ENCODE measurements at places on chromosomes 7 and 10.

DNA sequence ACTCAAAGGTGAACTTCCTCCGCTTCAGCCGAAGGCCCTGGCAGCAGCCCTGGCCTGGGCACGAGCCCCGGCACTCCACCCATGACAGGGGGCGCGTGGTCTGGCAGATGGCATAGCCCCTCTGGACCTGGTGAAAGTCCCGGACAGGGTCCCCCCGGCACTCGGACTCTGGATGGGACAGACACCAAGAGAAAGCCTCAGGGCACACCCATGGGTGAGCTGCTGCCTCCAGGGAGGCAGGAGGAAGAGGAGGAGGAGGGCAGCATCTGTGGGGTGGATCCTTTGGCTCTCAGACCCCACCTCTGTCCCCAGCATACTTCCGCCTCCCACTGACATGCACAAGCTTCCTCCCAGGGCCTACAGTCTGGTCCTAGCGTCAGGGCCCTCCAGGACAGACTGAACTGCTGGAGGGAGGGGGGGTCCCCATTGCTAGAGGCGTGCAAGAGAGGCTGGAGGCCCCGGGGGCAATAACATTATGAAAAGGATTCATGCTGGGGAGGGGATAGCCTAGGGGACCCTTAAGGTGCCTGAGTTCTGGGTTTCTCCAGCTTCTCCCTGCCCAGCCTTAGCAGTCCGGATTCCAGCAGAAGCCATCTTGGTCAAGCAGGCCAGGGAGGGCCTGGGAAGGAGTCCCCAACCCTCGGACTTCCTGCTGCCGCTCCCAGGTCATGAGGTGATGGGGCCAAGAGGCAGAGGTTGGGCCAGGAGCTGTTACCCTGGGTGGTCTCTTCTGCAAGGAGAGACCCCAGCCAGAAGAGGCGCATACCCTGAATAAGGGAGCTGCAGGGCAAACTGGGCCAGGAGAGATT, 169.3 kb downstream of the LCOR start:
- DNase-seq = no peak

DNA sequence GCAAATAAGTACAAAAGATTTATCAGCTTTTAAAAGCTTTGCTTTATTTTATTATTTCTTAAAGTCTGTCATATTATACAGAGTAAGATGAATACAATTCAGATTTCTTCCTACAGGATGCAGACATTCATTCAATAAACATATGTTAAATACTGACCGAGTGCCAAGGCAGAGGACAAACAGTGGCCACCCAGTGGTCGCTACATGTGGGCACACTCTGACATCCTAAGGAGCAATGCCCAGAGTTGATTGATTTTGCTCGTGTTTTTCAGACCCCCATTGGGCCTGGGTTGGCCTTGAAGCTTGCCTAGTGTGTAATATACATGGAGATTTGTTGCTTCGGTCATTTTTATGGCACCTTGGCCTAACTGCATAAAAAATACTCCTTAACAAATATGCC, 201.2 kb downstream of the CCDC3 start:
- no peak for DNase-seq

- no peak for DNase-seq
Measured at GRCh38 chr10:49526619-49527018, 12.3 kb downstream of the ERCC6 start.

DNA sequence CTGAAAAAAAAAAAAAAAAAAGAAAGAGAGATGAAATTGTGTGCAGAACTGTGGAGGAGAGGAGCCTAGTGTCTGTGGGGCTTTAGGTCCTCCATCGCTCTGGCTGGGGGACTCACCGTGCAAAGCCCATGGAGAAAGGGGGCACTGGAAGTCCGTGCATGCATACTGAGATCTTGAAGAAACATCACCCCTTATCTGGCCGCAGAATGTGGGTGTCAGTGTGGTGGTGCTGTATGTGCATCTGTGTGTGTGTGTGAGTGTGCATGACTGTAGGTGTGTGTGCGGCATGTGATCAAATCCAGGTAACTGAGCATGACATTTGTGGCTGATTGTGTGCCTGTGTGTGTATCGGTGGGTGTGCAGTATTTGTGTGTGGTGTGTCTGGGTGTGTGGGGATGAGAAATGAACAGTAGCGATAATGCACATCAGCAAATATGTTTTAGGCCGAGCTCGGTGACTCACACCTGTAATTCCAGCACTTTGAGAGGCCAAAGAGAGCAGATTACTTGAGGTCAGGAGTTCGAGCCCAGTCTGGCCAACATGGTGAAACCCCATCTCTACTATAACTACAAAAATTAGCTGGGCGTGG, 8.8 kb upstream of the CLDN3 start:
- no peak for DNase-seq

DNA sequence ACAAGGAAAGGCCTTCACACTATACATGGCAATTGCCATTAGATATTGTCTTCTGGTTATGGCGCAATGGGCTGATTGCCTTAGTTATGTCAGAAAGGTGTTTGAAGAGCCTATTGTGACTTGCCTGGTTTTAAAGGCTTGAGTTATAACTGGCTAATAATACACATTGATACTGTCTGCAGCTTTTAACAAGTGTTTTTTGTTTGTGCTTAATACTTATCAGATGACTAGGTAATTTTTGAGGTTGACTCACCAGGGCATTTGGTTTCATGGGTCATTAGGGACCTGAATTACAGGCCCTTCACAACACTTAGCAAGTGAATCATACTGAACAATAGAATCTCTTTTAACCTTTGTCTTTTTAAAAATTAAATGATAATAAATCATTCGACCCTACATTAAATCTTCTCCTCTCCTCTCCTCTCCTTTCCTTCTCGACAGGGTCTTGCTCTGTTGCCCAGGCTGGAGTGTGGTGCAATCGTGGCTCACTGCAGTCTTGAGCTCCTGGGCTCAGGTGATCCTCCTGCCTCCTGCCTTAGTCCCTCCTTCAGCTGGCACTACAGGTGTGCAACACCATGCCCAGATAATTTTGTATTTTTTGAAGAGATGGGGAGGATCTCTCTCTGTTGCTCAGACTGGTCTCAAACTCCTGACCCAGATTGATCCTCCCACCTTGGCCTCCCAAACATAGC, 196.3 kb downstream of the JCAD start:
- no peak for DNase-seq

DNA sequence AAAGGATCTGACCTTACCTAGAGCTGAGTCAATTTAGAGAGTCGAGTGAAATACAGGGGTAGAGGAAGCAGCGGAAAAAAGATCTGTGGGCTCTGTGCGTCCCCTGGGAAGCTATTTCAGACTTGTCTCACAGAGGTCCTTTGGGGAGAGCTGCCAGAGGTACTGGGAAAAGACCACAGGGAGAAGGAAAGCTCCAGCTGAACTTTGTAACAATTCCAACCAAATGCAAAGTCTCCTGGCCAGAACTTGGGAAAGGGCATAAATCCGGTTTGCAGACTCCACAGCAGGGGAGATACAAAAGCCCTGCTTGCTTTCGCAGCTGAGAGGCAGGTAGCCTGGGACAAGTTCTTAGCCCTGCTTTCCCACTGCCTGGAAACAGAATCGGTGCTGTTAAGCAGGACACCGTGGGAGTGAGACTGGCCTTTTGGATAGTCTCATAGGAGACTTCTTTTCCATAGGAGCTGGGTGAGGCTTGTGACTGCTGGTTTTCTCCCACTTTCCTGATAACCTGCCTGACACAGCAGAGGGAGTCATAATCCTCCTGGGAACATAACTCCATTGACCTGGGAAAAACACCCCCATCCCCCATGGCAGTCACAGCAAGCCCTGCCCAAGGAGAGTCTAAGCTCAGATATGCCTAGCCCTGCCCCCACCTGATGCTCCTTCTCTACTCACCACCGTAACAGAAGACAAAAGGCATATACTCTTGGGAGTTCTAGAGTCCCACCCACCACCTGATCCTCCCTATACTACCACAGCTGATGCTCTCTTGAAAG, 926.2 kb downstream of the KCNMA1 start:
- no peak for DNase-seq

DNA sequence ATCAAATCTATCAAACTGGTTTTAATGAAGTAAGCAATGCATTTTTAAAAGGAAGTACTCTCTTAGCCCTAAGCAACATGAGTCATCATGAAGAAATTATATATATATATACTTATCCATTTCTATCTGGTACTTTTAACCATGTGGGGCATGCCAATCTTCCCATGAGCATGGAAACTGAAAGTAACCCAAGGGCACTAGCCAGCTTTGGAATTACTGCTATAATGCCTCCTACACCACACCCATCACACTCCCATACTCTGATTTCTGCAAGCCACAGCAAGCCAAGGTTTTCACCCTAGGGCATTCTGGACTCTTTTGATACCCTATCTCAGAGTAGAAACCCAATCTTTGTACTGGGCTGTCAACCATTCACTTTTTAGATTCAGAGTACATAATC, 204.6 kb downstream of the IMMP2L start:
- DNase-seq = no peak

- DNase-seq = no peak
Measured at GRCh38 chr10:43772171-43772570, 123.5 kb upstream of the ZNF32 start.

DNA sequence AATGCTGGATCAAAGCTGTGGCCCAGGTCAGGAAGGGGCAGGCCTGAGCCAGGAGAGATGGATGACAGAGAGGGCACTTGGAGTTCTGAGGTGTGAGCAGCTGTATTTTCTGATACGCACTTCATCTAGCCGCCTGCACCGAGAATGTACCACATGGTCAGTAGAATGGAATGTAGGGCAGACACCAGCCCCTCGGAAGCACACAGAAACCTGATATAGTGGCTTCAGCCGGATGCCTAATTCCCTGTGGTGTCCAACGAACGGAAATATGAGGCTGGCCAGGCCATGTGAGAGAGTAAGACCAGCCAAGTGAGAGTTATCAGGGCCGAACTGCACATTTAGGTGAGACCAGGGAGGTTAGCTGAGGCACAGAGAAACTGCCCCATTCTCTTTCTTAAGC, 46.7 kb upstream of the PLCE1 start:
- no peak for DNase-seq

DNA sequence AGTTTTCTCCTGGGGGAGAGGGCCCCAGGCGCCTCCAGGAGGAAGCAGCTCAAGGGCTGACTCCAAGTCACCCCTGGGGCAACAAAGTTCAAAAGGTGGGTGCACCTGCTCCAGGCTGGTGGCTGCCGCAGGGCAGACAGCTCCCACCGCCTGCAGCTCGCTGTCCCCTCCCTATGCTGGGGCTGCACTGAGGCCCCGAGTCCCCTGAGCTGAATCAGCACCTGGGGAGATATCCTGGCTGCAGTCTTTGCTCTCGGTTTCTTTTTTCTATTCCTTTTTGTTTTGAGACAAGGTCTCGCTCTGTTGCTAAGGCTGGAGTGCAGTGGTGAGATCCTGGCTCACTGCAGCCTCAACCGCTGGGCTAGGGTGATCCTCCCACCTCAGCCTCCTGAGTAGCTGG, 183.4 kb downstream of the DNAJB6 start:
- DNase-seq = no peak

DNA sequence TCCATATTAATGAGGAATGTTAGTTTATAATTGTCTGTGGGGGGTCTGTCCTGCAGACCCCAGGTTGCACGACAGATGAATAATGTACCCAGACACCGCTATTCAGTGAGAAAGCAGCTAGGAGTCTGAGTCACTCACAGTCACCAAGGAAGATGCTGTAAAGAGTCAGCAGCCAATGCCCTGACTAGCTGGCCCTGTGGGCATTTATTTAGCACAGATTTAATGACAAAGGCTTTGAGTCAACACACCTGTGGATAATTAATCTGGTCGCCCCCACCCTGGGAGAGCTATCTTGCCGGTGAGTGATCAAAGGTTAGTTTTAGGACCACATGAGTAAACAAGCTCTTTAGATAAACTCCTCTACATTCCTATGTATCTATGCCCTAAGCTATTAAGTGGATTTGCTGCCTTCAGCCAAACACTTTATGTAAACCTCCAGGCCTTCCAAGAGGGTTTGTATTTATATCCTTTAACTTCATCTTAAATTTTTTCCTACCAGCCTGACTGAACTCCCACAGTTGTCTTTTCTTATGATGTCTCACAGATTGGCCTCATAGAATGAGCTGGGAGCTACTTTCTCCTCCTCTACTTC, 180.0 kb upstream of the ADCY1 start:
- no peak for DNase-seq

GRCh38 chr7:114196517-114196916, 218.1 kb upstream of the FOXP2 start:
- DNase-seq = no peak

DNA sequence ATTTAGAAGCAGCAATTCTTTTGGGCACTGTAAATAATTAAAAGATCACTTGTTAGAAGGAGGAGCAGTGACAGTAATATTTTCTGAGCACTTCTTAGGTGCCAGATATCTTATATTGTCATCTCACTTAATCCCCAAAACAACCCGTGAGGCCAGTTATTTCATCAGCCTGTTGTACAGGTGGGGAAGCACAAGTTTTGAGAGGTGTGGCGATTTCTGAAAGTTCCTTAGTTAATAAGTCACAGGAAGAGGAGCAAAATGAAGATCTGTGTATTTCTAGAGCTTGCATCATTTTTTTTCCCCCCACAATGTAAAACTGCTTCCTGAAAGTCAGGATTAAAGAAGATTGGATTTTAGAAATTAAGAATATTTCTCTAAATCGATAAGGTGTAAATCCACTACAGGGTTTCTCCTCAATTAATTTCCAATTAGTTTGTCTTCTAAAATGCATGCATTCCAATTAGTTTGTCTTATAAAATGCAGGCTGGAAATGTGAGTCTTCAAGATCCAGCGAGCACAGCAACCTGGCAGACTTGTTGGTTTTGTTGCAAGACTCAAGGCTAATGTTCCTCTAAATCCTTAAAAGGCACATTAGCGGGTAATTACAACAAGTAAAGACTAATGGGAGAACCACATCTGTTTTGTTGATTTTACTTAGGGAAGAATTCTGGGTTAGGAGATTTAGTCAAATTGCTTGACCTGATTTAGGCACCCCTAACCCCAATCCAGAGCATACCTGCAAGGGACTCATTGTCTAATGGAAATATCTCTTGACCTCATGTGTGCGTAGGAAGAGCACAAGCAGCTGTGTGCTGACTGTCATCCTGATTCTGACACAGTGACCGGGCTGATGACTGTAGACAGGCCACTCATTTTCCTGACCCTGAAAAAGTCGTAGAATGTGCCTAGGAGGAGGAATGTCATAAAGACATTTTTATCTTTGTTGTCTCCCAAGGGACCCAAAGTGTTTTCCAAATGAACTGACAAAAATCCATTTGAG, 272.0 kb downstream of the BAMBI start:
- DNase-seq = no peak

GRCh38 chr10:122422266-122422989, 32.0 kb upstream of the ARMS2 start:
- peak; percentile 2 for DNase-seq

- DNase-seq = no peak
Measured at GRCh38 chr7:100200693-100201092, 19.1 kb upstream of the PVRIG start.

DNA sequence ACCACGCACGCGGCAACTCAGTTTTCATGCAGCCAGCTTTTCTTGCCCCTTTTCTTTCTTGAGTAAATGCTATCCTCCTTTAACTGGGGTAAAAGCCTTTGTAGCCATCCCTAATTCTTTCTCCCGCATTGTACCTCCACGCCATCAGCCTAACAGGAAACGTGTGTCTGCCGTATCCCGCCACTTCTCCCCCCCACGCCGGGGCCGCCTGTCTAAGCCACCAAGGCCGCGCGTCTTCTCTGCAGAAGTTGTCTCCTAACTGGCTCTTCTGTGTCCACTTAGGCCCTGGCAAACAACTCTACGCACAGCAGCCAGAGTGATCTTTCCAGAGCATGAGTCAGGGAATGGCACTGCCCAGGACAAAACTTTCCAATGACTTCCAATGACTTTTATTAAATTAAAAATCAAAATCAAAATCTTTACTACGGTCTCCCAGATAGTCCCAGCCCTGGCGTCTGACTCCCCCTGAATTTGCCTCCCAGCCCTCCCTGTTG, 74.6 kb downstream of the XRCC2 start:
- no peak for DNase-seq

Measured in stimulated activated CD4-positive, alpha-beta T cell treated with anti-CD3 and anti-CD28 coated beads, Interleukin-15, amount 100 ng/mL, for 1 hour (primary cell).